ENCODE measurements at places on chromosomes 2 and 18. TPM values are rescaled to one million over a fixed set of nuclear protein-coding genes. Genes with fewer than 3 reads are reported as not detected.

Gene CNDP2
- total RNA-seq: 147 TPM

Gene CRACDL
- 2.3 TPM for total RNA-seq

Gene UPP2
- total RNA-seq: not detected

Gene OXER1
- total RNA-seq: not detected

Gene NRP2
- 3.3 TPM for total RNA-seq

Gene ZNF516
- 6.9 TPM for total RNA-seq

Gene DNAJC5G
- not detected for total RNA-seq

Gene TPO
- total RNA-seq: not detected

Gene TAF1B
- 19.0 TPM for total RNA-seq

Gene TCF4
- total RNA-seq: 1.4 TPM

DNA sequence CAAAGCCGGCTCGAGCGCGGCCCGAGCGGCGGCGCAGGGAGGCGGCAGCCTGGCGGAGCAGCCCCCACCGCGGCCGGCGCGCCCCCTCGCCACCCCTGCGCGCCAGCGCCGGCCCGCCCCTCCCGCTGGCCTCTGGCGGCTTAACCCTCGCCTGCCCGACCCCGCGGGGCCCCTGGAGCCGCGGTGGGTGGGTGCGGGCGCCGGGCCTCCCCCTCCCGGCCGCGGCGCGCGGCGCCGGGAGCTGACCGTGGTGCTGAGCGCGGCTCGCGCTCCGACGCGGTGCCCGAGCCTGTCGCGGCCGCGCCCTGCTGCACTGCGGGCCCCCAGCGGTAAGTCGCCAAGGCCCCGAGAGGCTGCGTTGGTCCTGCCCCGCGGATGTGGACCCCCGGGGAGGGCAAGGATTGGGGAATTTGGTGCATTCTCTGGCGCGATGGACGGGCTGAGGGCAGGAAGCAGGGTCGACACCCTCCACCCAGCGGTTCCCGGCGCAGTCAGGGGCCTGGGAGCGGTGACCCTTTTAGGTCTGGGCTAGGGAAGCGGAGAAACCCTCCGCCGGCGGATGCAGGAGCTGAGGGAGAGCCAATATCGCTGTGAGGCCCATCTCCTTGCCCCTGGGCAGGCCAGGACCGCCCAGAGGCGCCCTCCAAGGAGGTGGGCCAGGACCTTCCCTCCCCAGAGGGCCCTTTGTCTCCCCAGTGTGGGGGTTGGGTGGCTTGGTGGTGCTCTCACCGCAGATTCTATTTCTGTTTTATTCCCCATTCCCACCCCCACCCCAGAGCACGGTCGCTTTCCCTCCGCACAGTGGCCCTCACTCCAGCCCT, 923 bp downstream of the AMER3 start:
- no peak overlapping the region for H3K27ac ChIP-seq
- no peaks in the 10 kb centered on the region for H3K4me1 ChIP-seq
- peak overlapping the region; percentile 39 for H3K4me3 ChIP-seq
- peaks cover 46% of the 10 kb centered on the region for H3K27me3 ChIP-seq

- no peak overlapping the region for H3K27ac ChIP-seq
- H3K36me3 ChIP-seq: peaks cover 48% of the 10 kb centered on the region
- H3K27me3 ChIP-seq: no peaks in the 10 kb centered on the region
- H3K4me1 ChIP-seq: peaks cover 7% of the 10 kb centered on the region
- H3K4me3 ChIP-seq: no peak overlapping the region
Observed at GRCh38 chr2:181485638-181485946, 28.4 kb downstream of the ITGA4 start.

GRCh38 chr2:207107551-207107950, 58.2 kb downstream of the KLF7 start:
- no peak overlapping the region for H3K27ac ChIP-seq
- peaks cover 18% of the 10 kb centered on the region for H3K4me1 ChIP-seq
- no peak for DNase-seq
- no peak overlapping the region for H3K4me3 ChIP-seq
- no peaks in the 10 kb centered on the region for H3K27me3 ChIP-seq

- no peak overlapping the region for H3K27ac ChIP-seq
- DNase-seq: peak; percentile 23
- H3K4me1 ChIP-seq: peaks cover 2% of the 10 kb centered on the region
Observed at GRCh38 chr2:69965756-69966445, 4.5 kb upstream of the ASPRV1 start.

GRCh38 chr2:197992482-197993133, 188.2 kb downstream of the PLCL1 start:
- no peak overlapping the region for H3K27ac ChIP-seq
- no peak for DNase-seq
- H3K36me3 ChIP-seq: no peaks in the 10 kb centered on the region
- H3K27me3 ChIP-seq: no peaks in the 10 kb centered on the region
- no peak overlapping the region for H3K4me3 ChIP-seq
- H3K4me1 ChIP-seq: no peaks in the 10 kb centered on the region

GRCh38 chr18:70578480-70578879, 289.6 kb downstream of the SOCS6 start:
- H3K4me1 ChIP-seq: no peaks in the 10 kb centered on the region
- no peaks in the 10 kb centered on the region for H3K36me3 ChIP-seq
- no peak overlapping the region for H3K27ac ChIP-seq
- DNase-seq: no peak

GRCh38 chr2:205133544-205133943, 548.8 kb upstream of the NRP2 start:
- no peak overlapping the region for H3K4me3 ChIP-seq
- peaks cover 24% of the 10 kb centered on the region for H3K4me1 ChIP-seq

DNA sequence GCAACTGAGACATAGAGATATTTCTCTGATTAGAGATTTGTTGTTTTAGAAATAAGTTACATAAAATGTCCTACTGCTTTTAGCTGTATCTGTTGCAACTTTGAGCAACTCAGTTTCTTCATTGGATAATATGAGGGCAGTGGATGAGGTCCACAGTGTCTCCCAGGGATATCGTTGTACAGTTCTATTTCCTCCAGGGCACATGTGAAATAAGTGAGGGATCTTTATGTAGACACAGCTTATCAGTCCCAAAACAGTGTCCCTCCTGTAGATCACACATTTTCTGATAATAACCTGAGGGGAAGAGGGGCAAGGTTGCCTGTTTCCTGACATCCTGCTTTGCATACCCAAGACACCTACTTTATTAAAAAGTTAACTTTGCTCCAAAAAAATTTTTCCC, 1231.2 kb upstream of the ZEB2 start:
- H3K4me1 ChIP-seq: no peaks in the 10 kb centered on the region
- no peak for DNase-seq
- no peak overlapping the region for H3K4me3 ChIP-seq

DNA sequence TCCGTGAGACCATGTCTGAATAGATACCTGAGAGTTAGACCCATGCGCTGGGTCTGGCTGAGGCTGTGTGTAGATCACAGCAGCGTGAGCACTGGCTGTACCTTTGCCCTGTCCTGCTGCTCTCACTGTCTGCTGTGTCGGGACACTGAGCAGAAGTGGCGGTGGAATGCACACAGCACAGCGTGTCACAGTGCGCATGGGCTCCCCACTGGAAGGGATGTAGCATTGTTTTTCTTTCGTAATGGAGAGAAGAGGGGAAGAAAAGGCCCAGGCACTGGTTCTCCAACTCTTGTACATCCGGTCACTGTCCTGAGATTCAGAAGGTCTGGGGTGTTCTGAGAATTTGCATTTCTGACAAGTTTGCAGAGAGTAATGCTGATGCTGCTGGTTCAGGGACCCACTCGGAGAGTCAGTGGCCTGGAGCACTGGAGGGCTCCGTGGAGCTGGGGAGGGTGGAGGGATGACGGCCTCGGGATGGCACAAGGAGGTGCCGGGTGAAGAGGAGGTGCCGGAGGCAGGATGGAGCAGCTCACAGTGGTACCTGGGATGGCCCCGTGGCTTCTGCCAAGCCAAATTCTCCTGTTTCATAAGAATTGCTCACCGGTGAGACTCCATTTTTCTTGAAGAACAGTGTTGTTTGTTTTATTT, 252.8 kb downstream of the LDLRAD4 start:
- peaks cover 58% of the 10 kb centered on the region for H3K36me3 ChIP-seq
- no peak for DNase-seq
- peaks cover 35% of the 10 kb centered on the region for H3K4me1 ChIP-seq
- no peaks in the 10 kb centered on the region for H3K27me3 ChIP-seq

- H3K27ac ChIP-seq: no peak overlapping the region
- no peaks in the 10 kb centered on the region for H3K27me3 ChIP-seq
- H3K4me1 ChIP-seq: no peaks in the 10 kb centered on the region
- H3K4me3 ChIP-seq: no peak overlapping the region
Observed at GRCh38 chr2:30708491-30709290, 98.6 kb downstream of the CAPN13 start.

DNA sequence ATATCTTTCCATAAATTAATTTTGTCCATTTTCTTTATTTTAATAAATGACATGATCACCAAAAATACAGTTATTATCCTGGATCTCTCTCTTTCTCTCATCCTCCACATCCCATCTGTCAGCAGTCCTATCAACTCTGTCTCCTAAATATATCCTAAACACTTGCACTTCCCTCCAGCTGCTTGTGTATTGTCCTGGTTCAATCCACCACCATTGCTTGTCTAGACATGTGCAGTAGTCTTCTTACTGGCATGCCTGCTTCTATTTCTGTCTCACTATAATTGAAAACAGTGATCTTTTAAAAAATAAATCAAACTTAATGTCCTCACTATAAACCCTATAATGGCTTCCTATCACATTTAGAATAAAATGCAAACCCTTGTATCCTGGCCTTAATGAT, 2168.6 kb upstream of the PIK3C3 start:
- peaks cover 2% of the 10 kb centered on the region for H3K27me3 ChIP-seq
- H3K27ac ChIP-seq: no peak overlapping the region
- H3K4me1 ChIP-seq: no peaks in the 10 kb centered on the region
- H3K4me3 ChIP-seq: no peak overlapping the region
- no peaks in the 10 kb centered on the region for H3K36me3 ChIP-seq

Measured in activated naive CD8-positive, alpha-beta T cell treated with anti-CD3 and anti-CD28 coated beads, Interleukin-2, amount 10 ng/mL, durations not matched to agents 7 days and 5 days (primary cell).